ENCODE measurements at places on chromosomes 16 and 17.

- no peak for DNase-seq
Measured at GRCh38 chr16:88352261-88353200, 30.2 kb upstream of the ZNF469 start.

DNA sequence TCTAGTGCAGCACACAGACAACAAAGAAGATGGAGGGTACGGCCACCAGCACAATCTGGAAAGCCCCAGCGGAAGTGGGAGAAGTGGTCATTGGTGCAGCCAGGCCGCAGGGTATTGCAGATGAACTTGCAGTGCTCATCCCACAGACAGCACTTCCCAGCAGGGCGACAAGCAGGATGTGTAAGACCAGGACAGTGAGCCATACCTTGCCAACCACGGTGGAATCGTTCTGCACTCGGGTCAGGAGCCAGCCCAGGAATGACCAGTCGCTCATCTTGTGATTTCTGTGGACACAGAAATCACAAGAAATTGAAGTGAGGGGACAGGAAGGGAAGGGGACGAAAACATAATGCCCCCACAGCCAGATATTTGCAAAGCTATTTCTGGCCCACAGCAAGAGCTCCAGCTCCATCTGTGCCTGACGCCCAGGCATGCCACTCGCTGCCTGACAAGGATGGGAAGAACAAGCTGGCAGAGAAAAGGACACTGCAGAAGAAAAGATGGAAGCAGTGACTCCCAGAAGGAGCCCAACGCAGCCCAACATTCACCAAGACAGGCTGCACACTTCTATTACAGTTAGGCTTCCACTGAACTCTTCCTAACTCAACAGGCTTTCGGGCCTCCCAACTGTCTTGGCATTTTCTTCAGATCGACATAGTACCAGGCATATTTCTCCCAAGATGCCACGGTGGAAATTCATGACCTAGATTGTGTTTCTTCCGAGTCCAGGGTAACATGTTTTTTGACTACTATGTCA lies 17.5 kb upstream of the MYO18A start:
- no peak for DNase-seq

DNA sequence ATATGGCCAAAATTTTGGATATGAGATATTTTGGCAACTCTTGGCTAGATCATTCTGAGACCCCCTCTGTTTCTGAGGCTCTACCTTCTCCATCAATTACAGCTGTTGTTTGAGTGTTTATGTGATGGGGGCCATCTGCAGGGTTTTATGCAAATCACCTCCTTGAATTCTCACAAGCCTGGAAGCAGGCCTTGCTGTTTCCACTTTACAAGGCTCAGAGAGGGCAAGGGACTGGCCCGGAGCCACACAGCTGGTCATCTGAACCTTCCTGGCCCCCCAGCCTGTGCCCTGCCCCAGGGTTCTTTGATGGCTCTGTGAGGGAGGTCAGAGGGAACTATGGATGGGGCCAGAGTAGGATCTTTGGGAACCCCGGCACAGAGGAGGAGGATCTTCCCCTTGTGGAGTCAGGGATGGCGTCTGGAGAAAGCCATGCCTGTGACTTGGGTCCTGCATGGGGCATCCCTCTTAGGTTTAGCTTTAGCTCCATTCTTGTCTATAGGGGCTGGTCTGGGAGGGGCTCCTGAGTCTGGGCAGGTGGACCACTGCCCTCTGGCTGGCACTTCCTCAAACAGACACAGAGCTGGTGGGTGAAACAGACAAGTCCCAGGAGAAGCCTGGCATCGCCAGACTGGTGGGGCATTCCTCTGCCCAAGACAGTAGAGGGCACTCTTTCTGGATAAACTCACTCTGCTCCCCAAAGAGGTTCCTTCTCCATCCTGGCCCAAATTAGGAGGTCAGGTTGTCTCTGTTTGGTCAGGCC lies 26.2 kb downstream of the IL21R start:
- no peak for DNase-seq

- DNase-seq = no peak
Measured at GRCh38 chr16:2296661-2297505, 29.0 kb upstream of the RNPS1 start.

DNA sequence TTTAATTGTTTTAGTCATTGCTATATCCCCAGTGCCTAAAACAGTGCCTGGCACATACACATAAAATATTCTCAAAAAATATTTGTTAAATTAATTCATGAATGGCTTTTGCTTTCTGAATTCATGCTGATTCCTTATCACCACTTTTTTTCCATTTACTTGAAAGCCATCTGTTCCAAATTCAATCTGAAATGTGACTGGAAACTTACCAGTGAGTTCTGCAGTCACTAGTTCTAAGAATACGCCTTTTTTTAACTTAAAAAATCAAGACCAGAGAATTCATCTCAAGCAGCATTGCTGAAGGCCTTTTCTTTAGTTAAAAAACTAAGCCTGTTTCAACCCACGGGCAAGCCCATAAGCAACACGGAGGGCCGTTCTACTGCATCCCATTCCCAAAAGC lies 114.0 kb upstream of the ERCC4 start:
- DNase-seq = no peak

DNA sequence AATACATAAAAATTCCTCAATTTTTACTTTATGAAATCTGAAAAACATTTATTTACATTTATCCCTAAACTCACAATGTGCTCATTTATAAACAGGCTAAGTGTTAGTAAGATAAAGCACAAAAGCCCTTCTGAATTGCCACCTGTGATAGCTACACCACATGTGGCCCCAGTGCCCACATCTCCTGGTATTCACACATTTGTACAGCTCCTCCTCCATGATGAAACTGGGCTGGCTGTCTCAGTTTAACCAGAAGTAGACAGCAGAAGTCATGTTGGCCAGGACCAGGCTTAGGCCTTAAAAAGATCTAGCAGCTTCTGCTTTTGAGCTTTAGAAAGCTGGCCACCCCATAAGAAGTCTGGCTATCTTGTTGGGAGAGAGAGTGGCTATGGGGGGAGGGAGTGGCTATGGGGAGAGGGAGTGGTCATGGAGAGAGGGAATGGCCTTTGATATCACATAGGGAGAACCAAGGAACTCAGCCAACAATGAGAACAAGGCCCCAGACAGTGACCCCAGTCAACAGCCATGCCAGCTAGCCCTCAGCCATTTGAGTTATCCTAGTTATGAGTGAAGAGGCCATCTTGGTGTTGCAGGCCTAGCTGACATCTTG lies 47.4 kb downstream of the CEP95 start:
- no peak for DNase-seq

DNA sequence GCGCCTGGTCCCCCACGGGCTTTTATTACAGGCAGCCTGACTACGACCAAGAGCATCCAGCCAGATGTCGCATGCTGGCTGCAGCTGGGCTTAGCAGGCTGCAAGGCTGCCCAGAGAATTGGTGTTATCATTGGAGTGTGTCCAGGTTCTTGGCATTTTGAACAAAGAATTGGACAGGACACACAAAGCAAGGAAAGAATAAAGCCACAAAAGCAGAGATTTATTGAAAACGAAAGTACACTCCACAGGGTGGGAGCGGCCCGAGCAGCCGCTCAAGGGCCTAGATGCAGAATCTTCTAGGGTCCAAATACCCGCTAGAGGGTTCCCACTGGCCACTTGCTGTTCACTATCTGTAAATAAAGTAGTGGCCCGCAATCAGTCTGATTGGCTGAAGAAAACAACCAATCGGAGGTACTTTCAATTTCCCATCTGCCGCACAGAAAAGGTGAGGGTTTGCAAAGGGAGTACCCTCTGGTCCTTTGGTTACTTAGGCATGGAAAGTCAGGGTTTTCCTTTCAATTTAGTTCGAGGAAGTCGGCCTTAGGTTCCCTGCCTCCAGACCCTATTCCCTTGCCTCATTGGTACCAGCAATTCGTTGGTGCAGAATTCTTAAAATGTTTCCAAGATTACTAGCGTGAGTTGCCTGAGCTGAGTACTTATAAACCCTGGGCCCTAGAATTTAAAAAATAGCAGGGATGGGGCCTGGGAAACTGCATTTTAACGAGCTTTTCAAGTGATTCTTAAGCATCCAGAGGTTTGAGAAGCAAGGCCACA lies 38.5 kb upstream of the CNEP1R1 start:
- DNase-seq = no peak

DNA sequence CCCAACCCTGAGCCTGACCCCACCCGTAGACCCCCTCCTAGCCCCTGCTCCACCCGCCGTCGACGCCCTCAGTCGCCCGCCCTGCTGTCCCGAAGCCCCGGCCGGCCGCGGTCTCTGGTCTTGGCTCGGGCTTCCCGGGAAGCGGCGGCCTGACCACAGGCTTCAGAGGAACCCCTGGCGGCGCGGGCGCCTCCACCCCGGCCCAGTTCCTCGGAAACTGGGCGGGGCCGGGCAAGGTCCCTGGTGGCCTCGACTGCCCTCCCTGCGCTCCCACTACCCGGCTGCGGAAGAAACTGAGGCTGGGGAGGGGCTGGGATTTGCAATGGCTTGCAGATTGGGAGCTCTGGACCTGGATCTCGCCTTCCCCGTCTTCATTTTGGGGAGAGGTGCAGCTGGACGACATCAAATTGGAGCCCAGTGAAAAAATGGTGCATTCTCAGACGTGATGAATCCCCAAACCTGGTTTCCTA lies 692 bp upstream of the SOCS1 start:
- DNase-seq = peak; percentile 64

- no peak for DNase-seq
Measured at GRCh38 chr16:17804857-17805256, 334.1 kb upstream of the XYLT1 start.

DNA sequence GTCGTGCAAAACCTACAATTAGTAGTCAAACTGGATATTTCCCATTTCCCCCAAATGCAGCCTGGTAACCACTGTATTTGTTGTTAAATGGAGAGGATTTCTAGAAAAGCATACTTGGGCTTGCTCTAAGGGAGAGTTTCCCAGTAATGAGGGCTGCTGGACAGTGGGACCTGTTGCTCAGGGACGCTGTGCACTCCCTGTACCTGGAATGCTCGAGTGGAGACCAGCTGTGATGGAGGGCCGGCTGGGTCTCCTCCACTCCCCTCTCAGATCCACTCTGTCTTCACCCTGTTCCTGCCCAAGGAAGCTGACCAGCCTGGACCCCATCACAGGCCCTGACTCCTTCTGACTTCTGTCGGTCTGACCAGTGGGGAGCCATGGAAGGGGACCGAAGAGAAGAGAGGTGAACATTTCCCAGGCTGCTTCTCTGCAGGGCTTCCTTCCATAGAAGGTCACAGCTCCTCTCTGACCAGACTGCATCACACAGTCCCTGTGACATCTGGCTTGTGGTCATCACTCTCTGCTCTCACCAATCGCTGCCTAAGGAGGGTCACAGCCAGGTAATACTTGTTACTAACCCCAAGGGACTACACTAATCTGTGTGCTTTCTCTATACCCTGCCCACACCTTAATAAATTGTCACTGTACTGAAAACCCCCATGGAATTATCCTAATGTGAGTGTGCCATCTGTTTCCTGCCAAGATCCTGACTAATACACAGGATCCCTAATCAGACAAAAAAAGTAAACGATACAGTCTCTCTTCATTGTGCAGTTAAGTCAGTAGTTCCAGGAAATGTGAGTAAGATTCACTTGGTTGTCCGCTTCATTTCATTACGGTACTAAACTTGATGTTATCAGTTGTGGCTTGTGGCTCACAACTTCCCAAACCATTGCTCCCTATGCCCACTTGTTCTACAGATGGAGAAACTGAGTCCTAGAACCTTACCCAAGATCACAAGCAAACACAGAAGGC lies 102.4 kb downstream of the CCT6B start:
- DNase-seq = peak; percentile 4

DNA sequence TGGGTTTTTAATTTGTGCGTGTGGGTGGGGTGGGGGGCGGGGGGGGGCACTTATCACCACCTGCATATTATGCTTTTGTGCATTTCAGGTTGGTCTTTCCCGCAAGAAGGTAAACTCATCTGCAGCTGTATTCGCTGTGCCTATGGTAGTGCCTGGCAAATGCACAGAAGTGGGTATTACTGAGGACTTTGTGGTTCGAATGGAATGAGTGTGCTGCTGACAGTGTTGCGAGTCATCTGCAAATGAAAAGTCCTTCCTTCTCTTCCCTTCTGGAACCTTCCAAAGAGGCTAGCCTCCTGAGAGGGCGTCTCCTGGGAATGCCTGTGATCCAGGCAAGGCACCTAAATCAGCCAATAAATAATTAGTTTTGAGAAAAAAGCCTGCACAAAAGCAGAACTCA lies 532.9 kb downstream of the MAF start:
- DNase-seq = no peak

DNA sequence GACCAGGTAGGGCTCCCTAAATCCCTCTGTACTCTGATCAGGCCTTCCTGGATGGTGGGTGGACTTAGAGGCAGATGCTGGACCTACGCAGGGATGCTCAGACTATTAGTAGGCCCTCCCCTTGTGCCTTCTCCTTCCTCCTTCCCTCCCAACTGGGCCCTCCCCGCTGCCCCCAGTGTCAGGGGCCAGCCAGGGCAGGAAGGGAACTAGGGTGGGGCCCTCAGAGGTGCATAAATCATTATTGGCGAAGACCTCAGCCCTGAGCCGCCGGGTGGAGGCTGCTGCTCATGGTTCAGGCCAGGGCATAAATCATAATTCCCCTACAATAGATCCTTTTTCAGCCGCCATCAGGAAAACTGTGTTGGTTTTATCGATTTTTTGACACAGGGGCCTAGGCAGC lies 81.4 kb downstream of the MRM1 start:
- DNase-seq = no peak

All from stimulated activated CD8-positive, alpha-beta memory T cell treated with anti-CD3 and anti-CD28 coated beads, Interleukin-15, amount 100 ng/mL, for 48 hours (primary cell).